ENCODE measurements at places on chromosomes 2 and 18.

GRCh38 chr2:105879106-105879802, 134.5 kb downstream of the NCK2 start:
- H3K4me1 ChIP-seq: peaks cover 5% of the 10 kb centered on the region
- H3K36me3 ChIP-seq: peaks cover 31% of the 10 kb centered on the region
- H3K27me3 ChIP-seq: no peaks in the 10 kb centered on the region
- H3K4me3 ChIP-seq: no peak overlapping the region
- DNase-seq: no peak

DNA sequence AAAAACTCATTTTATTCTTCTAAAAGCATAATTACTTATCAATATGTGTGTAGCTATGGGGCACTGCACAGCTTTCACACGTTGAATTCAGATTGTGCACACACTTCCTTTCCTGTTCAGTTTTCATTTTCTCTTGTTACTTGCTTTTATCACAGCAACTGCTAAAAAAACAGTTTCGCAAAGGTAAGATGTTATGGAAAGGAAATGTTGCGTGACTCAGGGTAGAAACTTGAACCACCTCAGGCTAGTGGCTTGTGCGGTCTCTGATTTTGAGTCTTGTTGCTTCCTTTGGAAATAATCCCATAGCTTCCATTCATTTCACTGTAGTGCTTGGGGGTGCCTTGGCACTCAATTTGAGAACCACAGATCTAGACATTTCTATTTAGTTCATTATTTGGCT, 171.9 kb downstream of the FMNL2 start:
- H3K27me3 ChIP-seq: no peaks in the 10 kb centered on the region
- no peak for DNase-seq
- no peak overlapping the region for H3K4me3 ChIP-seq
- H3K4me1 ChIP-seq: no peaks in the 10 kb centered on the region
- no peak overlapping the region for H3K27ac ChIP-seq

DNA sequence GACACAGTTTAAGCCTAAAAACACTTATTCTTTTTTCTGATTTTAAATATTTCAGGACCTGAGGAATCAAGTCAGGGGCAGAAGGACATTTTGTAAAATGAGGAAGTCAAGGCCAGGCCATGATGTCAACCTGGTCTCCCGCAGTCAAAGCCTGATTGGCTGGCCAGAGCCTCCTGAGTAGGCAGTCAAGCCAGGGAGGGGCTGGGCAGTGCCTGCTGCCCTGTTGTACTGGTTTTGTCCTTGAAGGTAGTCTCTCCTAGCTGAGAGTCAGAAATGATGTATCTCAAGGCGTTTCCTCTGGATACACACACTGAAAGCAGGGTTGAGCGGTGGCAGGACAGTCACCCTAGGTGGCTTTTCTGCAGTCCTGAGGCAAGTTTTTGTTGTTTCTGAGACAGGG, 19.8 kb downstream of the CCT7 start:
- peaks cover 6% of the 10 kb centered on the region for H3K36me3 ChIP-seq
- no peaks in the 10 kb centered on the region for H3K4me1 ChIP-seq
- peak overlapping the region; percentile 57 for H3K27ac ChIP-seq
- H3K4me3 ChIP-seq: no peak overlapping the region
- no peaks in the 10 kb centered on the region for H3K27me3 ChIP-seq

GRCh38 chr2:8170552-8171327, 511.1 kb upstream of the ID2 start:
- H3K36me3 ChIP-seq: no peaks in the 10 kb centered on the region
- no peak overlapping the region for H3K4me3 ChIP-seq
- no peaks in the 10 kb centered on the region for H3K4me1 ChIP-seq
- H3K27ac ChIP-seq: no peak overlapping the region
- DNase-seq: no peak

- no peaks in the 10 kb centered on the region for H3K27me3 ChIP-seq
- peaks cover 15% of the 10 kb centered on the region for H3K4me1 ChIP-seq
- no peak overlapping the region for H3K27ac ChIP-seq
- H3K4me3 ChIP-seq: no peak overlapping the region
Measured at GRCh38 chr18:8469544-8470130, 139.6 kb upstream of the RAB12 start.

GRCh38 chr2:186605041-186605440, 15.2 kb downstream of the ITGAV start:
- no peaks in the 10 kb centered on the region for H3K4me1 ChIP-seq
- H3K27ac ChIP-seq: no peak overlapping the region
- DNase-seq: no peak
- no peaks in the 10 kb centered on the region for H3K27me3 ChIP-seq
- peaks cover 52% of the 10 kb centered on the region for H3K36me3 ChIP-seq

GRCh38 chr2:158598862-158599517, 142.2 kb downstream of the PKP4 start:
- H3K36me3 ChIP-seq: no peaks in the 10 kb centered on the region
- no peak overlapping the region for H3K27ac ChIP-seq
- peaks cover 23% of the 10 kb centered on the region for H3K4me1 ChIP-seq
- no peak overlapping the region for H3K4me3 ChIP-seq
- no peaks in the 10 kb centered on the region for H3K27me3 ChIP-seq

- no peaks in the 10 kb centered on the region for H3K4me1 ChIP-seq
- H3K4me3 ChIP-seq: no peak overlapping the region
- peaks cover 4% of the 10 kb centered on the region for H3K27me3 ChIP-seq
- no peak for DNase-seq
- H3K27ac ChIP-seq: no peak overlapping the region
Measured at GRCh38 chr18:51561821-51562220, 364.3 kb upstream of the MEX3C start.

DNA sequence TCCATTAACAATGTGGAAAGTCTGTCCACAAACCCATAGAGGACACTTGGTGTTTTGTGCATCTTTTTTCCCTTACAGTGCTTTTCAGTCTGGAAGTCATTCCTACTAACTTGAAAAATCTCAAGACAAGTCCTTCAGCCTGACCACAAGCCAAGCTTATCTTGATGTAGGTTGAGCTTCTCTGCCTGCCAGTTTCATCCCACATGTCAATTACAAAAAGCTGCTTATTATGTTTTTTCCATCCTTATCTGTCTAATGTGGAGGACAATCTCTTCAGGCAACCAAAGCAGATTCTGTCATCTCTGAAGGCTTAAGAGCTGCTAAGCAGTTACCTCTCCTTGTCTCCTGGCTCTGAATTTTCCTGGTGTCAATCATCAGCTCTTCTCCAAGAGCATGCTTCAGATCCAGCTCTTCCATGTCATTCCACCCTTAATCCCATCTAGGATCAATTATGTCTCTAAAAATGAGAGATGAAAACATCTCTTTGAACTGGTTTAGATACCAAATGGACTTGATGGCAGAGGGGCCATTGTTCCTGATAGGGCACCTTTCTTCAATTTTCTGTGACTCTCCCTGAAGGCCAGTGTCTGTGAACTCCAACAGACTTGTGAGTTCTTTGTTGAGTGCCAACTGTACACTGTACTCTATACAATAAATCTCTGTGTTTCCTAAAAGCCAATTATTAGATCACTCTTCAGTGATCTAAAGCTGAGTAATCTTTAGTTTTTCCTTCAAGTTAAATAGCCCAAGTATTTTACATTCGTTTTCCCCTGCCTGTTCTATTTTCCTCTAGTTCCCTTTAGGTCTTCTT, 208.6 kb downstream of the RBM43 start:
- no peaks in the 10 kb centered on the region for H3K27me3 ChIP-seq
- DNase-seq: no peak
- no peak overlapping the region for H3K27ac ChIP-seq
- no peak overlapping the region for H3K4me3 ChIP-seq

DNA sequence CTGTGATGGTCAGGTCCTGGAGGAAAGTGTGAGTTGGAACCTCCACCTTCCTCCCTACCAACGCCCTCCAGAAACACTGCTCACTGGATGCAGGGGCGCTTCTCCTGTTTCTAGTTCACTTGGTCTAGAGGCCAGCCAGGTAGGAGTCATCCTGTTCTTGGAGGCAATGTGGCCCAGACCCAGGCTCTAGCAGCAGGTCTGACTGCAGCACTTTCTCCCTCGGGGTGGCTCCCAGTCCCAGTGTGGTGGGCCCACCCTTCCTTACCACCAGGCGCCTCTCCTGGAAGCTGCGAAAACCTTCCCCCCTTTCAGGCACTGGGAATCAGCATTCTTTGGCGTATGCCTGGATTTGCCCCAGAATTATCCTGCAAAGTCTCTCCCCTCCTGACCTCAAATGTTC, 292.8 kb downstream of the SOX11 start:
- peaks cover 17% of the 10 kb centered on the region for H3K27me3 ChIP-seq
- H3K36me3 ChIP-seq: no peaks in the 10 kb centered on the region
- no peak for DNase-seq
- no peaks in the 10 kb centered on the region for H3K4me1 ChIP-seq
- H3K4me3 ChIP-seq: no peak overlapping the region

GRCh38 chr2:72031346-72032110, 116.1 kb downstream of the CYP26B1 start:
- H3K36me3 ChIP-seq: no peaks in the 10 kb centered on the region
- no peak overlapping the region for H3K4me3 ChIP-seq
- no peaks in the 10 kb centered on the region for H3K27me3 ChIP-seq
- no peak for DNase-seq

- H3K27me3 ChIP-seq: no peaks in the 10 kb centered on the region
- H3K27ac ChIP-seq: no peak overlapping the region
- peaks cover 15% of the 10 kb centered on the region for H3K4me1 ChIP-seq
- no peak for DNase-seq
- no peaks in the 10 kb centered on the region for H3K36me3 ChIP-seq
- no peak overlapping the region for H3K4me3 ChIP-seq
Measured at GRCh38 chr2:173153301-173153885, 77.7 kb downstream of the MAP3K20 start.

- H3K4me3 ChIP-seq: no peak overlapping the region
- H3K27ac ChIP-seq: no peak overlapping the region
- no peaks in the 10 kb centered on the region for H3K4me1 ChIP-seq
Measured at GRCh38 chr2:240178564-240178963, 38.1 kb upstream of the OTOS start.

DNA sequence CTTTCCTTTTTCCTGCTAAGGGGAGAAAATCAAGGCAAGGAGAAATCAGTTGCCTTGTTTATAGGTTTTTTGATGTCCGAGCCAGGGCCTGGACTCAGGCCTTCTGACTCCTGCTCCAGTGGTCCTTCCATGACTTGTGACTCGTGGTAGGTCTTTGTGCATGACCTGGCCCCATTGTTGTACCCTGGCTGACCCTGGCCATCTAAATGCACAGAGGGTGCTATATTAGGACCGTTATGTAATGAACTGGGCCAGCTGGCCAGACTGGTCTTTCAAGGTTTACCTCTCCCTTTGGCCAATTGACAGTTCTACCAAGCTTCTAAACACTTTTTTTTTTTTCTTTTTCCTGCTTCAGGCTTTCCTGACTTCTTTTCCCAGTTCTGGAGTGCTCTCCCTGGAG, 81.1 kb downstream of the SETBP1 start:
- DNase-seq: no peak
- no peak overlapping the region for H3K4me3 ChIP-seq
- H3K36me3 ChIP-seq: no peaks in the 10 kb centered on the region
- no peak overlapping the region for H3K27ac ChIP-seq
- H3K4me1 ChIP-seq: no peaks in the 10 kb centered on the region

DNA sequence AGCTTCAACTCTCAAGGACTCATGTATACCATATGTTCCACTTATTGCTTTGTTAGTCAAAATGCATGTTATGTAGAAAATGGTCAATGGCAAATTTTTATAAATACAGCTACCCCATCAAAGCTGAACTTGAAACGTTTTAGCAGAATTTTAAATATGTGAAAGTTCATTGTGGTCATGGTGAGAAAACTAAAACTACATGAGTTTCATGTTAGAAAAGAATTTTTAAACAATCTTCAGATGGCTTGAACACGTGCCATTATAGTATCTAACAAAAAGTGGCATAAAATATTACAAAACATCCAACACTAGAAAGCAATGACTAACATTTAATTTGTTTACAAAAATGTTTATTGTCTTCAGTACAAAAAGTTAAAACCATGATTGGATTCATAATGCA, 246.0 kb upstream of the KCNJ3 start:
- no peak overlapping the region for H3K4me3 ChIP-seq
- H3K36me3 ChIP-seq: no peaks in the 10 kb centered on the region
- no peaks in the 10 kb centered on the region for H3K4me1 ChIP-seq

DNA sequence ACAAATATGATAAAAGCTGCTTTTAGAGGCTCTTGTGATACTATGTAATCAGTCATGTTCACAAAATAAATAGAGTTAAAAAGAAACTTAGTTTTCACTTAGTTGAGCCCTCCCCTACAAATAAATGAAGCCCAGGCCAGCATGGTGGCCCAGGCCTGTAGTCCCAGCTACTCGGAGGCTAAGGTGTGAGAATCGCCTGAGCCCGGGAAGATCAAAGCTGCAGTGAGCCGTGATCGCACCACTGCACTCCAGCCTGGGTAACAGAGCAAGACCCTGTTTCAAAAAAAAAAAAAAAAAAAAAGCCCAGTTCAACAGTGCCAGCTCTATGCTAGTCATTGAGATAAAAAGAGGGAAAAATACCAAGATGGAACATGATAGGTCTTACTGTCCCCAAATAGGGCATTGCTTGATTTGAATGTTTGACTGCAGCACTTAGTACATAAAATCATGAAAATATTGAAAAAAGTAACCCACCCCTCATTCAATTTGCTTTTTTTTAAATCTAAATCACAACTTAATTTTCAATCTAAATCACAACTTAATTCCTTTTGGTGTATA, 1.5 kb downstream of the ASNSD1 start:
- H3K27ac ChIP-seq: no peak overlapping the region
- peaks cover 36% of the 10 kb centered on the region for H3K4me1 ChIP-seq
- H3K27me3 ChIP-seq: no peaks in the 10 kb centered on the region
- peak overlapping the region; percentile 81 for H3K4me3 ChIP-seq
- peaks cover 32% of the 10 kb centered on the region for H3K36me3 ChIP-seq

- no peak for DNase-seq
- no peak overlapping the region for H3K27ac ChIP-seq
- no peaks in the 10 kb centered on the region for H3K36me3 ChIP-seq
- no peak overlapping the region for H3K4me3 ChIP-seq
- H3K27me3 ChIP-seq: no peaks in the 10 kb centered on the region
Measured at GRCh38 chr2:107529146-107529545, 297.5 kb upstream of the RGPD4 start.

- no peaks in the 10 kb centered on the region for H3K36me3 ChIP-seq
- no peaks in the 10 kb centered on the region for H3K4me1 ChIP-seq
- H3K4me3 ChIP-seq: no peak overlapping the region
- H3K27me3 ChIP-seq: no peaks in the 10 kb centered on the region
Measured at GRCh38 chr2:196742685-196743084, 56.8 kb downstream of the GTF3C3 start.
